Aorta (tissue), 5 donors: ENCODE measurements at places on chromosomes 4 and X. TPM values are rescaled to one million over a fixed set of nuclear protein-coding genes. Genes with fewer than 3 reads are reported as not detected.

IL1RAPL1 gene
- 0.24 TPM for total RNA-seq

GRCh38 chr4:3190549-3190948 is 58.4 kb upstream of the MSANTD1 start:
- no peak for DNase-seq

GPR173 gene
- total RNA-seq = 7.1 TPM

DNA sequence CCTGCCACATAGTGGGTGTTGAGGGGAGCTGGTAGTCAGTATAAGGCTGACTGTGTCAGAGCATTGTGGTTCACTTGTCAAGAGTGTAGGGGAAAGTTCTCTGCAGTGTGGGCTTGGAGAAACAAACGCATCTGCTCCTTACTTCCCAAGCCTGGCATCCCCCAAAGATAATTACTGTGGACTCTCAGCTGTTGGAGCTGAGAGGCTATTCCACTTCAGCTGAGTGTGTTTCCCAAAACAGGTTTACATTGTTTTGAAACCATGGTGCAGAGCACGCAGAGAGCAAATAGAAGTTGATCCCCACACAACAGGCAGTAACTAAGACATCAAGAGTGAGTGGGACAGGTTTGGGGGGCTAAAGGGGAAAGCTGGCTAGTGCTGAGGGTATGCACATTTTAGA is 181.0 kb upstream of the EOLA2 start:
- DNase-seq = no peak

DNA sequence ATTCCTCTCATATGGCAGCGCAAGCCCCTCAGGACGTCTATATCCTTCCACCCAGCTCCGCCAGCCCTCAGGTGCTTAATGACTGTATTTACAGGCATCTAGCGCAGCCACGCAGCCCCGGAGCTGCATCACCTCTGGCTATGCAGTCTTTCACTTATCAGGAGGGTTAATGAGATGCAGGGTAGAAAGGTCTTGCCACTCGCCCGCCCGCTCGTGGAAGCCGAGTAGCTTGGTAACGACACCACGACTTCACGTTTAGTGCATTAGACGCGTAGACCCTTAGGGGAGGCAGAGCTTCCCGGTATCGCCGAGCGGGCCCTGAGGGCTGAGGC is 1.5 kb upstream of the SLC16A2 start:
- no peak for DNase-seq

- no peak for DNase-seq
Observed at GRCh38 chrX:27964432-27964831, 16.8 kb downstream of the DCAF8L1 start.

MAGEA9B gene
- not detected for total RNA-seq
